ENCODE measurements at places on chromosomes 3 and 15.
A peak's percentile ranks its signal among the peaks of the same experiment; 100 is the strongest.

GRCh38 chr3:185677146-185677829, 91.2 kb downstream of the SENP2 start:
- DNase-seq: no peak

DNA sequence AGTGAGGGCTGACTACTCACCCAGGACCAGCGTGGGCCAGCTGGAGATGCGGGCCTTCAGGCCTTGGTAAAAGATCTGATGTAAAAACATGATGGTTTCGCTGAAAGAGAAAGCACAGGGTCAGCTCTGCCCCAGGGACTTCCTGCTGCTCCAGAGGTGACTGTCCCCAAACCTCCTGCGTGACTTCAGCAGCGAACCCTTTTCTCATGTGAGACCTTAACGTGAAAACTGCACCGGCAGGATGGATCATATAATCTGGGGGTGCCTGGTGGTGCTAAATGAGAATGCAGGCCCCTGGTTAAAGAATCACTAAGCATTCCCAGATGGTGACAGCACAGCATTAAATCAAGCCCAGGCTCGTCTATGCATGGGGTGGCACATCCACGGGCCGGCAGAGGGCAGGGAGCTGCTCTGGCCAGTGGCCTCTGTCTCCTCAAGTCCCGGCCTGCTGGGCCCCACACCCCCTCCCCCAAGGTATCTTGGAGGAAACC, 55.4 kb downstream of the RASGRF1 start:
- no peak for DNase-seq

- no peak for DNase-seq
These were observed 6.7 kb downstream of the C3orf22 start for GRCh38 chr3:126551839-126552687.

- no peak for DNase-seq
These were observed 161.7 kb downstream of the POLR2M start for GRCh38 chr15:57867970-57868798.

- peak; percentile 71 for DNase-seq
These were observed 16.2 kb downstream of the RFT1 start for GRCh38 chr3:53114011-53114400.

DNA sequence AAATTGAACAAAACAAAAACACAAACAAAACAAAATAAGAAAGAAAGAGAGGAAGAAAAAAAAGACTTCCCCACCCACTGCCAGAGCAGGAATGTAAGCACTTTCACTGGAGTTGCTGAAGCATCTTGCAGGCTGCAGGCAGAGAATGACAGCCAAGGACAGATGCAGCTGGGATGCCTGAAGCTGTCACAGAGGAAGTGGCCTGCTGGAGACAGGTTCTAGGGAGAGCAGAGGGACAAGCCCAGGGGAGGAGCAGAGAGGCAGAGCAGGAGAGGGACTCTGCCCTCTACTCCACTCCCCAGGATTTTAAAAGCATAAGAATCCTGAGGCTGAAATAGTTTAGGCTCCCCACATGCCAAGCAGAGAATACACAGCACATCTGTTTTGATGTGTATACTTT, 326.2 kb downstream of the TUSC7 start:
- DNase-seq: no peak

GRCh38 chr3:97968376-97968775, 3.9 kb downstream of the RIOX2 start:
- DNase-seq: no peak

DNA sequence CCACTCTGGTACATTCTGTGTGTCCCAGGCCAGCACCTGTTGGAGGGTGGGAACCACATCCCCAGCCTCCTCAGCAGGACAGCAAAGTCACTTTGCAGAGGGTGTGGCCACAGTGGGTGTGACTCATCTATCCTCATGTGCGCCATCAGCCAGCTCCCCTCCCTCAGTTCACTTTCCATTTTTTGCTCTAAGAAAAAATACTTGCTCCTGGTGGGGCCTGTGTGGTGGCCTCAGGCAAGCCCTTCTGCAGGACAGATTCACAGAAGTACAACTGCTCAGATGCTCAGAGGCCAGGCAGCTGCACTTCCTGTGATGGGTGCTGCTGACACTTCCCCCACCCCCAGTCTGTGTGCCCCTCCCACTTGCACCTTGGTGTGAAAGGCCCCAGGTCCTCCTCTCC, 78.3 kb upstream of the ALDH1L1 start:
- DNase-seq: no peak

DNA sequence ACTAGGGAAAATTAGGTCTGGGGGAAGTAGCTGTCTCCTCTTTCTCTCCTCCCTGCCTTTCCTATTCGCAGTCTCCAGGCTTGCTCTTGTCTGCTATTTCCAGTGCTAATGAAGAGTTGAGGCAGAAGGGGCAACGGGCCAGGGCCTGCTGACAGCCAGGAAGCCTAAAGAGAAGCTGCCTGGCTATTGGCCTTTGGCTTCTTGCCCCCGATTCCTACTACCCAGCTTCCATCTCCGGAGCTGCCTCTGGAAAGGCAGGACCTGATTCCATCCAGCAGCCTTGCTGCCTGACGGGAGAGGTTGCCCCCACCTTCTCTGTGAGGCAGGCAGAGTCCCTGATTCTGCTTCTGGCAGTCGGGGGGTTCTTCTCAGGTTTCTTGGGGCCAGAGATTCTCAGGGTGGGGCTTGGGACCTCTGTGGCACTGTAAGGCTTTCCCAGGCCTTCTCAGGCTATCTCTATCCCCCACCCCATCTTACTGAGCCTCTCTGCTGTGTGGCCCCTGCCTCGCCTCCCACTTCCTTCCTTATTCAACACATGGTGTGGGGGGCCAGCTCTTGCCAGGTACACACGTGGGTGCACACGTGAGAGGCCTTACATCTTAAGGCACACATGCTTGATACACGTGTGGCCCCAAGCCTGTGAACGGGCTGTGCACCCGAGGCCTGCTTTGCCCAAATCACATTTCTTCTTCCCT, 18.2 kb upstream of the JMJD7 start:
- no peak for DNase-seq

GRCh38 chr3:83625261-83625660, 1333.5 kb upstream of the CADM2 start:
- DNase-seq: no peak

GRCh38 chr3:171827836-171828458, 15.2 kb upstream of the TMEM212 start:
- DNase-seq: no peak

- no peak for DNase-seq
These were observed 14.2 kb upstream of the CAND2 start for GRCh38 chr3:12782172-12782815.

DNA sequence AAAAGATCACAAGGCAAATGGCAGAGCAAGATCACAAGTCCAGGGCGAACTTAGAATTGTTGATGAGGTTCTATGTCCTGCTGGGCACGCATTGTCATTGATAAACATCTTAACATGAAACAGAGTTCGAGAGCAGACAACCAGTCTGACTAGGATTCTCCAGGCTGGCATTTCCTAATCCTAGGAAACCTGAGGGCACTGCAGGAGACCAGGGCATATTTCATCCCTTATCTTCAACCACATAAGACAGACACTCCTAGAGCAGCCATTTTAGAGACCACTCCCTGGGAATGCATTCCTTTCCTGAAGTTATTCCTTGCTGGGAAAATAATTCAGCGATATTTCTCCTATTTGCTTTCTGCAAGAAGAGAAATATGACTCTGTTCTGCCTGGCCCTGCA, 1199.9 kb downstream of the SI start:
- DNase-seq: no peak
